ENCODE measurements at places on chromosomes 1 and 21.

DNA sequence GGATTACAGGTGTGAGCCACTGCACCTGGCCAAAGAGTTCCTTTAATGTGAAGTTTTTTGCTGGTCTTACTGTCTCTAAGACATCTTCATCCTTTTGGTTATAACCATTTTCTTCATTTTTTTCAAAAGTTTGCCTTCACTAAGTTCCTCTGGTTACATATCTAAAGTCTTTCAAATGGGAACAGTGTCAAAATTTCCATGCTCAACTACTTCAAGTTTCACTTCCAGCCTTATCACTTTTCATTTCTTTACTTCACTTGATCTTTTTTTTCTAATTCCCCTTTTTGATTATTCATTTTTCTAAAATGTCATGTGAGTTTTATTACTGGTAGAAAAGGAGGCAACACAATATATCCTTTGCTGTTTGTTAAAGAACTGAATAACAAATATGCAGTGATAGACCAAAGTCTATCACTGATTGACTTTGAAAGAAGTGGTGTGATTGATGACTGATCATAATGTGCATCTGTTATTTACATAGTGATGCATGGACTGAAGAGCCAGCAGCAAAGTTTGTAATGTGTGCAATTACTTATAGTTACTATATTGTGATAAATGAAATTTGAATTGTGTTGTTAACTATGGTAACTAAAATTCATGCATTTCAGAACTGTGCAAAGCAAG, 16.0 kb upstream of the ZFYVE9 start:
- no peak for DNase-seq

DNA sequence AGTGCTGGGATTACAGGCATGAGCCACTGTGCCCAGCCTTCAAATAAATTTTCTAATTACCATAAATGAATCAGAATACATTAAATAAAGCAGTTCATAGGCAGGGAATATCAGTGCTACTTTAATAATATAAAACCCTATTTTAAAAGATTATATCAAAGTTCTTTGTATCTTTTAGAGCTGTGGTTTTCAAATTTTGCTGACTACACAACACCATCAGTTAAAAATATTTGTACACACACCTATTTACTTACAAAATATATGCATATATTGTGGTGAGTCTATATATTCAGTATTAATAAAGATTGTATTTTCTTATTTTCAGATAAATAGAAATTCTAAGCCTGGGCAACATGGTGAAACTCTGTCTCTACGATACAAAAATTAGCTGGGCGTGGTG, 18.7 kb downstream of the B3GALNT2 start:
- no peak for DNase-seq

DNA sequence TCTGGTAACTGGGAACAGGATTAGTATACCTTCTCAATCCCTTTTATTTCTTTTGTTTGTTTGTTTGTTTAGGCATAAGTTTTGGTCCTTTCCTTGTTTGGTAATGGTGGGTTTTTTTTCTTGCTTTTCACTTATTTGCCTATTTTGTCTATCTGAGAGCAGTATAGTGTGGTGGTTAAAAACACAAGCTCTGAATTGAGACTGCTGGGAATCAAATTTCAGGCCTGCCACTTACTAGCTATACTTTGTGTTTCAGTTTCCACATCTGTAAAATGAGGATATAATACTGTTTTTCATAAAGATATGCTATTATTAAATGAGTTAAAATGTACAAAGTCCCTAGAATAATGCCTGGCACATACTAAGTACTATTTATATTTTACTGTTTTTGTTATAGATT, 81.6 kb upstream of the IVNS1ABP start:
- DNase-seq = no peak

DNA sequence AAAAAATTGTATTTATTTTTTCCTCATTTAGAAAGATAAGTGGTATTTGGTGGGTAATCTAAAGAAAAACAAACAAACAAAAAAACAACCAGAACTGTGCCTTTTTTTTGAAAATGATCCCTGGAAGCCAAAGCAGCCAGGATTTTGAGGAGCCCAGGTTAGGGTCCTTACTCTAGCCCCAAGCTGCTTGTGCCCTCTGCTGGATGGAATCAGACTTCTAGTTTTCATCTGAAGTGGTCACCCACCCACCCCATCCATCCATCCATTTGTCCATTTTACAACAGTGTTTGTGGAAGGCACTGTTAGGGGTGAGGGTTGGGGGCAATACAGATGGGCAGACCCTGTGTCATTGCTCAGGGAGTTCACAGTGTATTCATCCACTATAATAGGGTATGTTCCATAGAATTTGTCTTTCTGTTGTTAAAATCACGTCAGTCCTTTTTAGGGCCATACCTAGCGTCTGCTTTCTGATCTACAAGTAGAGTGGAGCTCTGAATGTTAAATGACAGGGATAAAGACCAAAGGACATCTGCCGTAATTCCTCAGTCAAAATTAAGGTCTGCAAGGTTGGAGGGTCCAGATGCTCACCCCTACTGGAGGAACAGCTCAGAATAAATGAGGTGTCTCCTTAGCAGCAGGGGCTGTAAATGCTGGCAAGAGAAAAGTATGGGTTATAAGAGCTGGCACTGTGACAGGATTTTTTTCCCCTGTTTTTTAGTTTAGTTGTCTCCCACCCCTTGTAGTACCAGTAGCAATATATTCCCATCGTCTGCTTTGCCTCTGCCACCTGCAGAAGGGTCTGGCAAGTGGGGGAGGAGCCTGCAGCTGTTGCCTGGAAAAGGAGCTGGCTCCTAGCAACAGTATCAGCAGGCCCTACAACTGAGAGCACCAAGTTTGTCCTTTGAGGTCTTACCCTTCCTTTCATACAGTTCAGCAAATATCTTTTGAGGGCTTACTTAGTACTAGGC, 3.2 kb downstream of the LRRC42 start:
- peak; percentile 45 for DNase-seq

- DNase-seq = peak; percentile 48
Measured at GRCh38 chr1:54096877-54097240, 43.5 kb downstream of the TCEANC2 start.

GRCh38 chr1:65149351-65150107, 1.5 kb downstream of the AK4 start:
- DNase-seq = no peak

DNA sequence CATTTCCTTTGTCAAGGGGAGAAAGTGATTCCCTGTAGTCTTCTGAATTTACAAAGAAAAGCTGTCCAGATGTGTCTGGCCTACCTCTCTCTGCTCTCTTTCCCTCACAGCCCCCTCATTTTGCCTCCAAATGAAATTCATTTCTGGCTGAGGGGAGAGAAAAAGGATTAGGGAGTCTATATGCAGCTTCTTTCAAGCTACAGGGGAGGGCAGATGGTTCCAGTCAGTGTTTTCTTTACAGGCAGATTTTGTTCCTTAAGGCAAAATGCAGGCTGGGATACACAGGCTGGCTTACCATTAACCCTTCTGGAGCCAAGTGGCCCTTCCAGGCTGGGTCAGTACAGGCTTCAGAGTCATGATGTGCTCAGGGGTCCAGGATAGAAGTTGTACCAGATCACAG, 198.1 kb upstream of the USP24 start:
- DNase-seq = no peak

DNA sequence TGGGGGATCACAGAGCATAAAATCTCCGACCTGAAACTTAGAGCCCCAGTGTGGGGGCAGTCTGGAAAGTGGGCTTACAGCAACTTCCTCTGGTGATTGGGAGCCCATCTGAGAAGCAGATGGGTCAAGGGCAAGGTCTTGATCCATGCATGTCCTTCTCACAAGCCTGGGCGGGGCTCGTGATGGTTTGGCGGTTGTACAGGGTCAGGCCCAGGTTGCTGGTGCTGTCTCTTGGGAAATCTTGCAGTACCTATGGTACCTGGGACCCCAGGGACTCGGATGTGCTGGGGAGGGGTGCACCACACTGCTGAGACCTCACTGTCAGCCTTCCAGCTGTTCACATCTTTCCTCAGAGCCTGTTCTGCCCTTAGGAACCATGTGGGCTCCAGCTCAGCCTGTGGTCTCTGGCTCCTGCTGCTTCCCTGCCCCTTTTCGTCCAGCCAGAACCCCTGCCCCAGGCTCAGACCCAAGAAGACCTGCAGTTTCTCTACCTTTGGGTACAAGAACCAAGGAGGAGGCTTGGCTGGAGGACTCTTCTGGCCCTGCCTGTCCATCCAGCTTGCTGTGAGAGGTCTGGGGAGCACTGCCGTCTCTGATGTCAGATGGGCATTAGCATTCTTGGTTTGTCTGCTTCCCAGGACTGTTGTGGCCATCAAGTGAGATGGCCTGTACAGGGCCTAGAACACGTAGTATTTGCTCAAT, 24.5 kb downstream of the WNT4 start:
- no peak for DNase-seq

- peak; percentile 9 for DNase-seq
Measured at GRCh38 chr1:243686159-243686558, 163.9 kb downstream of the AKT3 start.

- no peak for DNase-seq
Measured at GRCh38 chr1:7568053-7568452, 203.0 kb upstream of the VAMP3 start.

GRCh38 chr1:4415476-4415875, 238.9 kb upstream of the AJAP1 start:
- no peak for DNase-seq

DNA sequence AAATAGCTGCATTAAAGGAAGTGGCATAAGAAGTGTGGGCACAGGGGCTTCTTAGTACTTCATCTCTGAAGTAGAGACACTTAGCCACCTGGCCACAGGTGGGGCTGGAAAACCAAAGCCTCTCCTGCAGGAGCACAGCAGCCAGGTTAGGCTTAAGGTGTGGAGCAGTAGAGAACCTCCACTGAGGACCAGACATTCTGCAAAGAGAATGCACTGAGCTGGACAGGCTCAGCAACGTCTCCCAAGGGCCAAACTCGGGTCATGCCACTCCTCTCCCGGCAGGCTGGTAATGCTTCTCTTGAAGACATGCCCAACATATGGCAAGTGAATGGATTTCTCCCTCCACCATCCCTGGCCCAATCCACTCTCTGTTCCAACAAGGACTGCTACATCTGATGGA, 33.0 kb upstream of the LRRC38 start:
- no peak for DNase-seq

GRCh38 chr1:195516036-195516435, 1092.2 kb downstream of the KCNT2 start:
- DNase-seq = no peak

GRCh38 chr1:156247460-156248322, at the start of gene PAQR6:
Gene PAQR6 (minus strand): TSS chr1:156248056. CDS start chr1:156246731, 1,325 bp downstream.
- no peak for DNase-seq

DNA sequence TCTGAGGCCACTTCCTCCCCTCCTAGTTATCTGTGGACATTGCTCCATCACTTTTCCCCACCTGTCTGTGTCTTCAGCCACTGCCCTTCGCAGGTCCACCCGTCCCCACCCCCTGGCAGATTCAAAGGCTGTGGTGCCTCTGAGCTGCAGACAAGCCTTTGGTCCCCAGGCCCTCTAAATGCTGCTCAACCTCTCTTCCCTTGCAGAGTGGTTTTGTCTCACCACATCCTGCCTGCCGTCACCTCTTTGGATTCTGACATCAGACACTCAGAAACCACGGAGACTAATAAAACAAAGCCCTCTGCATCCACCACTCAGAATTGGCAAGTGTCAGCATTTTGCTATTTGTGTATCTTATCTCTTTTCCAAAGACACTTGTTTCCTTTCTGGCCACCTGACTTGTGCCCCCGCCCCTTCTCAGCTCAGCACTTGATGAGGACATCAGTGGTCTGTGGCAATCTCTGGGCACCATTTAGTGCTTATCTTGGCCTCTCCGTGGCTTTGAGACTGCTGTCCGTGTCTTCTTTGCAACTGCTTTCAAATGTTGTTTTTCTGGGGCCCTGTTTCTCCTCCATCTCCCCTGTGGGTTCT, 7.7 kb downstream of the CNIH3 start:
- DNase-seq = no peak

GRCh38 chr1:32465578-32465933, 684 bp downstream of the ZBTB8B start:
- DNase-seq = peak; percentile 31

- no peak for DNase-seq
Measured at GRCh38 chr1:223496883-223497282, 103.7 kb downstream of the CCDC185 start.

GRCh38 chr1:94186946-94187345, 50.4 kb downstream of the ARHGAP29 start:
- no peak for DNase-seq

GRCh38 chr1:108152782-108153222, 47.3 kb downstream of the SLC25A24 start:
- DNase-seq = peak; percentile 80

GRCh38 chr1:24535021-24535424, 20.9 kb upstream of the NCMAP start:
- DNase-seq = no peak

DNA sequence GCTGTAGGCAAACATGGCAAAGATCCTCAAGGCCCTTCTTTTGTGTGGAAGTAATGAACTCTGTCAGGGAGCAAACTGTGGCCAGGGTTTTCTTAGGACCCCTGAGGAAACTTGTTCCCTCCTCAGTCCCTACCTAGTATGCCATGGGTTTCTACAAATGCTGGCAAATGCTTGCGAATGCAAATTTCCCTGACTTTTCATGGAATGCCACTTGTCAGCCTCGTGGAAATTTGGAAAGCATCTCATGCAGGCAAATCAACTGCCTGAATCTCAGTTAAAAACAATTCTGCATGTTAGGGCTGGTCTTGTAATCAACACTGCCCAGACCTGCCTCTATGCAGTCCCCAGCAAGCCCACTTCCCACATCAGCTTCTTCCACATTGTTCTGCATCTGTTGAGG, 334.9 kb upstream of the AJAP1 start:
- no peak for DNase-seq

GRCh38 chr21:39094847-39095579, 88.2 kb downstream of the PSMG1 start:
- DNase-seq = peak; percentile 66

GRCh38 chr1:119573886-119574285, 66.9 kb downstream of the HSD3B1 start:
- no peak for DNase-seq

DNA sequence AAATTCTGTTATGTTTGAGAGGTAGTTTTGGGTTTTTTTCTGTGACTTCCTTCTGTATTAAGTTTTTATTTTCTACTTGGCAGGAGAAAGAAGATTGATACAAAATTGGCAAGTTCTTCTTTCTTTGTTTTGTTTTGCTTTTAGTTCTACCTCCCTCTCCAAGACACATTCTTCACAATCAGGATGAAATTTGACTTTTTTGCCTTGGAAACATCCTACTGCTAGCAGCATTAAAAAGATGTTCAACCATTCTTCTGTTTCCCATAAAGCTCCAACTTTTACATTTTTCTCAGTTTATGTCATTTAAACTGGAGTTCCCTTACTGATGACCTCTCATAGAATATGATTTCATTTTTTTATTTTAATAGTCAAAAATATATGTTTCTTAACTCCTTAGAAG, 234.8 kb downstream of the NCAM2 start:
- DNase-seq = no peak

GRCh38 chr21:19853061-19853460, 1145.1 kb upstream of the NCAM2 start:
- DNase-seq = no peak

GRCh38 chr1:233584931-233585330, 29.0 kb upstream of the KCNK1 start:
- no peak for DNase-seq

- DNase-seq = peak; percentile 83
Measured at GRCh38 chr1:234486858-234487840, 8.2 kb upstream of the TARBP1 start.

- DNase-seq = peak; percentile 53
Measured at GRCh38 chr21:44492567-44493385, 37.5 kb downstream of the LRRC3 start.
